Esophagus mucosa (tissue), 1 donor: ENCODE measurements at places on chromosomes 5 and 9. TPM values are rescaled to one million over a fixed set of nuclear protein-coding genes. Genes with fewer than 3 reads are reported as not detected.

GRCh38 chr9:20593105-20593504 is 29.2 kb downstream of the MLLT3 start:
- ATAC-seq: no peak

Gene SVEP1
- 1.2 TPM for total RNA-seq

DNA sequence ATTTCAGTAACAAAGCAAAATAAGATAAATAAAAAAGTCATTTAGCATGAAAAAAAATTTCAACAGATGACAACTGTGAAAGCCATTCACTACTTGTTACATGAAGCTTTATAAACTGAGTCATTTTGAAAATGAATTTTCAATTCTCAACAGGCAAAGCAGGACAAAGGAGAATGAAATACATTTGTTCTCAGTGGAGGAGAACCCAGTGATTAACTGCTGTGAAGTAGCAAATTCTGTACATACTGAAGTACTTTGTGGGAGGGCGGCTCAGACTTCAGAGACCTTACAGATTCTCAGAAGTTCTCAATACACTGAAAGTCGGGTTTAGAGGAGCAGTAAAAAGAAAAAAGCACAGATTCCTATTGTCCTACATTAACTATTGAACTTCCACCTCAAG is 21.7 kb downstream of the SKIC3 start:
- no peak for ATAC-seq

Gene DCP2
- 19.0 TPM for total RNA-seq
